ENCODE measurements at places on chromosomes 6 and 20.

DNA sequence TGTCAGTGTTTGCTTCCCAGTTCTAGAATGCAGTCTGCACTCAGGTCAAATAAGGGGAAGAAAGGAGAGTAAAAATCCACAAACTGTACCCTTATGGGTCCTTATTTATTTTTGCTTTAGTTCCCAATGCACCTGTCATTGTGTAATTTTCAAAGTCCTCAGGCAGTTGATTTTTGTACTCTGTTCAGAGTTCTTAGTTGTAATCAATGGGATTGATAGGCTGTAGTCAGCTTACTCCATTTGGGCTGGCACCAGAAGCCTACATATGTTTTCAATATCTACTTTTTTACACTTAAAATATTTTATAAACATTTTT, 18.6 kb downstream of the AIG1 start:
- DNase-seq, result no peak

GRCh38 chr20:54174457-54175175, 830 bp upstream of the CYP24A1 start:
- DNase-seq, result no peak

DNA sequence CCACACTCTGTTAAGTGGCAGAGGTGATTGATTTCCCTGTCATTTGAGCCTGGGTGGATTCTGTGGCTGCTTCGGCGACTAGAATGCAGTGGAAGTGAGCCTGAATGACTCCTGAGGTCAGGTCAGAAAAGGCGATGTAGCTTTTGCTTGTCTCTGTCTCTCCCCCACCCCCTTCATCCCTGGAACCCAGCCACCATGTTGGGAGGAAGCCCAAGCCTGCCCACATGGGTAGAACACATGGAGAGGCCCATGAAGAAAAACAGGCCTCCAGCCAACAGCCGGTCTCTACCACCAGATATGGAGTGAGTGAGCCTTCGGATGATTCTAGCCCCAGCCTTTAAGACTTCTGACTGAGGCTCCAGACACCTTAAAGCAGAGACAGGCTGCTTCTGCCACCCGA, 181.0 kb downstream of the TFAP2C start:
- DNase-seq, result no peak

DNA sequence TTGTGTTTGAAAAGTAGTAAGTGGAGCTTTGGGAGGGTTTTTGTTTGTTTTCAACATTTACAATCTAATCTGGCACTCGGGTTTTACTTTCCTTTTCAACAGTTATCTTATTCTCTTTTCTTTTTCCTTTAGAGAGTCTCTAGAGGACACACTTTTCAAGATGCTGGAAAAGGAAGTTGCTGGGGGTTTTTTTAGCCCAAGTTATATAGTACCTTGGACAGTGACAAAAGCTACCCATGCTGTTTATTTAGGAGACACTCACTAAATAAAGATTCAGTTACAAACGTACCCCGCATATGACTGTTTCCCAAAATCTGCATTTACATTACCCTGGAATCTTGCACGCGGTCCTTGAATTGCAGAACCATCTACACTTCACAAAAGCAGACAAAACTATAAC, 78.8 kb downstream of the MAP7 start:
- no peak for DNase-seq

DNA sequence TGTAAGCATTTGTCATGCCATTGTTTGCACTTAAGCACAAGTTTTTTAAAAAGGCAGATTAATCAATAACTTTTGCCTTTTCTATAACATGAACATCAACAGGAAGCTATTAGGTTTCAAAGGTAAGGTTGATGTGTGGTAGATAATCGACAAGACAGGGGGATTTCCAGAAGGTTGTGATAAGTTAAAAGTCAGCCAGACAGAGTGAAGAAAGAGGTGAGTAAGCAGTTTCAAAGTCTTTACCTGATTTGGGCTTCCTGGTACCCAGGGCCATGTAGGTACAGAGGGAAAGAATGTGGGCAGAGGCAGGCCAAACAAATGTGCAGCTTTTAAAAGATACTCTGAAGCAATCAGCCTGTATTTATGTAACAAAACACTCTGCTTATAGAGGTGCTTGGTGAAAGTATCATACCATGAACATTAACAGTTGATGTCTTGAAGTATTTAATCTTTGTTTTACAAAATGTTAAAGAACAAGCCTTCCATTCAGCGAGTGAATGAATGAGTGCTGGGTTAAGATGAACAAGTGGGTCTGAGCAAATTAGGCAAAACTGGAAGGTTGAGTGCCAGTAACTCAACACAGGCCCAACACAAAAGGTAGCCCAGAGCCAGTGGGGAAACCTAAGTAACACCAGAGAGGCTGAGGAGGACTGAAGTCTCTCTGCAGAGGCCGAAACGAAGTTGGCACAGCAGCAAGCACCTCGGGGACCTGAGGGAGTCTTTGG, 60.2 kb downstream of the LRRC1 start:
- no peak for DNase-seq

DNA sequence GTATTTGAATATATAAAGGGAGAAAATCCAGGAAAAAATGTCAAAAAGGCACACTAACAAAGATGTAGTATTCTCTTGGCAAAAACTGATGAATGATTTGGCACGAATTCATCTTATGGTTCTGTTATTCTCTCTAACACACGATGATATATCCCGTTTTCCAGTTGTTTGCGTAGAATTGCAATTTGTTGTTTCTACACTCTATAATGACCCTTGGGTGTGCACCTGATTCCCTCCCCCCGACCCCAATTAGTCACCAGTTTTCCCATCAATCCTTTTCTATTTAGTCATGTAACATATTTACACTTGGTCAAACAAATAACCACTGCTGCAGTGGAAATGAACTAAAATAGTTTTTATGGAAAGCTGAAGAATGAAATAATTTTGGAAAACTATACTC, 1.5 kb upstream of the ARID1B start:
- DNase-seq, result no peak

DNA sequence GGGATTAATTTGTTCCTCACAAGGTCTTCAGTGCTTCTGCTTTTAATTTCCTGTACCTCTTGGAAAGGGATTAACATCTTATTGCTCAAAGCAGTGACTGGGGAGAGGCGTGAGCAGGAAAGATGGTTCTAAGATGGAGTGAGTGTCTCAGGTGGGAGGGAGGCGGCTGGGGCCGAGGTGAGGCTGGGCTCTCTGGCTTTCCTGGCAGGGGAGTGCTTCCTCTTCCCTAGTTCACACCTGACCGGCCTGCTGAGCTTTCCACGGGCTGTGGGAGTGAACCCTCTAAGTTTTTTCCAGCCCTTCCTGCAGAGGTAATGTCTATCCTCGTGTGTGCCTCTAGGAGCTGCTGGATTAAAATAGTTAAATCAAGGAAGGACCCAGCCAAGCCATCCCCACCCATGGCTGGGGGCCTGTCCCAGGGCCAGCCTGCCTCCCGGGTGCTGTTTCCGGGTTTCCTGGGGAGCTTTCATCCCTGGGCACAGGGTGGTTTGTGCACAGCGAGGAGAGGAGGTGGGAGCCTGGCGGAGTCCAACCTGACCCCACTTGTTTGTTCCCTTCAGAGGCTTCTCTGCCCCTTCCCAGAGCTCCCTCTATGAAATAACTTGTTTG, 179.1 kb downstream of the TFAP2C start:
- DNase-seq, result no peak

DNA sequence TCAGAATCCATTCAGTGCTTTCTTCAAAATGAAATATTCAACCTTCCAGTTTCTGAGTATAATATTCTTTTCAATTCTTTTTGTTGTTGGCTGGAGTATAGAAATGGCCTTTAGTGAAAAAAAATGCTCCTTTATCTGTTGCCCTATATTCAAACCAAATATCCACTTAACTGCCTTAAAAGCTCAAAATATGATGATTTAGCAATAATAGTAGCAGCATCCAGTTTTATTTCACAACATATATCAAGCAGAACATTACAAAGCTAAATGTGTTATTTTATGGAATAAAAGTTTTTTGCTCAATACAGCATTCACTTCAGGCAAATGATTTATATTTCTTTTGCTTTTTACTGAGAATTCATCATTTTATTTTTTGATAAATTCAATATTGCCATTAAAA, 322.4 kb upstream of the EYS start:
- no peak for DNase-seq

DNA sequence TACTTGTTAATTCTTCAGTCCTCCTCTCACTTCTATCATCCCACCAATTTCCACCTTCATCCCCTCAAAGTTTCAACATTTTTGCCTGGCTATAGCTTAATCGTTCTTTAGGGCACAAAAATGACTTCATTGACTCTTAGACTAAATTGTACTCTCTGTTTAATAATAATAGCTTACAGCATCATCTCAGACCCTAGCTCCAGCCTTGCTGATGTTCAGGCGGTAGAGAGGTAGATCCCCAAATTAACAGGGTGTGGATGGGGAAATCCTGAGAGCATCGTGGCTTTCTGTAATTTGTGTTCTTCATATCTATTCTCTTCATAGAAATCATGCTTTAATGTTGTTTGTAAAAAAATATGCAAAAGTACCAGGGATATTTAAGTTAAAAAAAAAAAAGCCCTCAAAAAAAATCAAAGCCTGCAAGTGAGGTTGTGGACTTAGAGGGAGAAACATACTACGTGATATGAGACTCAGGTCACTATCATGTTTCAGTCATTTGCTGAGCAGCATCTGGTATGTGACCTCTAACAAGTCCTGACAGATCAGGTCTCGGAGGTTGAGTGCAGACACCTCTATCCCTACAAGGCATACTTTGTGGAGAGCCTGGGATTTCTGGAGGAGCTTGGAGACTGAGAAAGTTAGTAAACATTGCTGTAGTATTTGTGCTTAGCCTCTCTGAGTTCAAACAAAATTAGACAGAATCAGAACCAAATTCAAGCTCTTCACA, 1063.3 kb upstream of the CITED2 start:
- no peak for DNase-seq

- DNase-seq, result no peak
Observed at GRCh38 chr6:41601248-41601549, 37.1 kb upstream of the MDFI start.

GRCh38 chr6:167815296-167815980, 11.3 kb upstream of the AFDN start:
- DNase-seq, result no peak

DNA sequence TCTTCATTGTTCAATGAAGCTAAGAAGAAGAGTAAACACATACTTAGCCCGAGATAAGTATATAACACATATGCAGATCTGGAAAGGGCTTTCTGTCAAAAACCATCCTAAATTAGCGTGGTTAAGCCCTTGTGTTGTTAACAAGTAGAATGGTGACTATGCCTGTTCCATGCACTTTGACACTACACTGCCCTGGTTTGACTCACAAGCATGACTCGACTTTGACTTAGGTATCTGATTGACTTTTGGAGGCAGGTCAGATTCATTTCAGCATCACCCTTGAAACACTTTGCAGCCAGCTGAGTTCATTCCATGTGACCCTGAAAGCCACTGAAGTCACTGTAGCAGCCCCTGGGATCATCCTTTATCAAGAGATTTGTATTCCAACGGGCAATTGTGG, 239.8 kb downstream of the TBX18 start:
- no peak for DNase-seq

- DNase-seq, result no peak
Observed at GRCh38 chr6:26032340-26033084, 54.7 kb upstream of the HFE start.

GRCh38 chr6:90303039-90303438, 6.4 kb upstream of the BACH2 start:
- DNase-seq, result no peak

DNA sequence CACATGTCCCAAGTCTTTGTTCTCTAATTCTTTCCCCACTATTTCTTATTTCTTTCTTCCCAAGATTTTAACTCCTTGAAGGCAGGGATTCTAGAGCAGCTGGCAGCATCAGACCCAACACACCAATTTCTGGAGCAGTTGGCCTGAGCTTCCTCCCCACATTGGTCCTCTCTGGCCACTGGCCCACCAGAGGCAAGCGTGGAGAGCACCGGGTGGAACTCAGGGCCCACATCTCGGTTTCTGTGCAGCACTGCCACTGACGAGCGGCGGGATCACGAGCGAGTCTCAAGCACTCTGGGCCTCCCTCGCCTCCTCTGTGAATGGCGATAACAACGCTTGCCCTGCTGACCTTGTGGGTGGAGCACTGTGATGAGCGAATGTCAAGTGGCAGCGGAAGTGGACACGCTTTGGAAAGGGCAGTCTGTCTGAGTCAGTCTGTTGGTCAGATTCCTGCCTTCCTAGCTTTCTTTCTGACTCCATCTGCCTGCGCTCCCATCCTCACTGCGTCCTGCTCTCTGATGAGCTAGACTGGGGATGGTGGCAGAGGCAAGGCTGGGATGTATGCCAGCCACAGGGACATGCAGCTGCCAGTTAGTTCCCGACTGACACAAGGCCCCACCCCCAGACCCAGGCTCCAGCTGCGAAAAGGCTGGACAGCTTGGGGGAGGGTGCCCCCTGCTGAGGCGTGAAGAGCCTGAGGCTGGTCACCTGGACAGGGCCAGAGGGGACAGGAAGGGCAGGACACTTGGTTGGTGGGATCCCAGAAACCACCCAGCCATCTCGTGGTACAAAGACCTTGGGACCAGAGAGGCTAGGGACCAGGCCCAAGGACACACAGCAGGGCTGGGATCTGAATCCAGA, 4.5 kb upstream of the SPDEF start:
- no peak for DNase-seq

DNA sequence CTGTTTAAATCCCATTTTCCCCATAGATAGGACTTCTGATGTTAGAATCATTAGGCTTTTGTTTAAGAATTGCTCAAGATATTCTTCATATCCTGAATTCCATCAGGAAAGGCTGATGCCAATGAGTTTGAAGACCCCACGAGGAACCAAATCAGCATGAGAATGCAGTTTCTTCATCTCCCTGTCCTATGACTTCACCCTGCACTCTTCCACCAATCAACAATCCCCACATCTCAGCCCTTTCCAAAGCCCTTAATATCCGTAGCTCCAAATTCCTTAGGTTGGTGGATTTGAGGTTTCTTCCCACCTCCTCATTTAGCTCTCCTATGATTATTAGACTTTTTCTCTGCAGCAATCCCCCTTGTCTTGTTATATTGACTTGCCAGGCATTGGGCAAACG, 88.3 kb upstream of the PRND start:
- DNase-seq, result no peak

DNA sequence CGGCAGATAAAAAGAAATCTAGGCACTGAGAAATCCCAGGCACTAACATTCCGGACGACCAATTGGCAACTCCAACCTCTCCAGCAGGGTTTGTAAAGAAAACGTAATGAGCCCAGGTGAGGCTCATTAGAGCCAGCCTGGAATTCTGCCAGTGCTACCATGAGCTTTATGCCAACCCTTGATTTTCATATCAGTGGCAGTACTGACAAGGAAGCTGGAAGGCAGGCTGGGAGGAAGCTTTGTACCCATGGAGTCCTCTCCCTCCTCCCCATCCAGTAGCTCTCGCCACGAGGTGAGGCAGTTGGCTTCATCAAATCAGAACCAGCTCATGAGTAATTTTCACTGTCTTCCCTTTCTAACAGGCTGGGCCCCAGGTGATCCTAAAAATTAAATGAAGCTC, 250.2 kb downstream of the ZNF217 start:
- DNase-seq, result peak; percentile 77

- DNase-seq, result no peak
Observed at GRCh38 chr20:63347081-63347741, 13.9 kb downstream of the CHRNA4 start.
